Suppressor macrophage treated with lipopolysaccharide for 1 hour (primary cell): ENCODE measurements at places on chromosomes 4 and X.

- no peak for DNase-seq
Observed at GRCh38 chr4:109589605-109590004, 29.6 kb downstream of the MCUB start.

DNA sequence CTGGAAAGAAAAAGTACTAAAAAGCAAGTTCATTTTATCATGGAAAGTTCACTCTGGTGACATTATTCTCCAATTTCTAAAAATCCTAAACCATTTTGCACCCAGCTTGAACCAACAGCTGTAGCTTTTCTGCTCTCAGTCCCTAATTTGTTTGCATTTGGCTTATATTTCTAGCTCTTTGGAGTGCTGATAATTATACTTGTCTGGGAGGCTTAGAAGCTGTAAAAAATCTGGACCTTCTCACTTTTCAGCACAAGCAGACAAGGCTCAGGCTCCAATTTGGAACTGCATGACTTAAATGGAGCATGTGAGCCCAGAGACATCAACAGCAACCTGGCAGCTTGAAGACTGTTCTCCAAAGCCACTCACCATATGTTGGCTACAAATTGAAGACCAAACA is 170.9 kb upstream of the PCDH18 start:
- no peak for DNase-seq

DNA sequence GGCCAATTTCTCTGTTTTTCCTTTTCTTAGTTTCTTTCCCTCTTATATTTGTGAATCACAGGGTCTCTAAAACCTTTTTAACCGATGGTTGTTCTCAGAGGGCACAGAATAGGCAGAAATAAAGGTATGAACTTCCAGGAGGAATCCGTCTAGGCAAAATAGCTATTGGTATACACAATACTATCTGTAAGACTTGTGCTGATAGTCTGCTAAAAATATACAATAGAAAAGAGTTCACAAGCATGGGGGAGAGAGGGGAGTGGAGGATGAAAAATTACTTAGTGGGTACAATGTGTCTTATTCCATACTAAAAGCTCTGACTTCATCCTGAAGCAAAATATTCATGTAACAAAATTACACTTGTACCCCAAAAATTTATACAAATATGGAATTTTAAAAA is 30.2 kb downstream of the ANTXR2 start:
- DNase-seq, result no peak

DNA sequence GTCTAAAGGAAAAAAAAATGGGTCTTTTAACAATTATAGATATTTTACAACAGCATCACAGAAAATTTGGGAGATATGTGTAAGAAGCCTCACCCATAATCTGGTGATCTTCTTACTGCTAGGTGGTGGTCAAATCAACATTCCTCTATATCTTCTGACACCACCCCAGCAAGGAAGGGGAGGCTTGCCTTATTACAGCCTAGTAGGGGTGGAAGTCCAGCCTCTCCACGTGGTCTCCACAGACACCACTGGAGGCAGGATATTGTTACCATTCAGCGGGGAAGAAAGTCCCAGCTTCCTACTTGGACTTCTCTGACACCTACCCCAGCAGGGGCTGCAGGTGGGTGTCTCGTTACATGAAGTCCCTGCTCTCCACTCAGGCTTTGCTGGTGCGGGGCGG is 28.7 kb downstream of the PRPS1 start:
- no peak for DNase-seq

DNA sequence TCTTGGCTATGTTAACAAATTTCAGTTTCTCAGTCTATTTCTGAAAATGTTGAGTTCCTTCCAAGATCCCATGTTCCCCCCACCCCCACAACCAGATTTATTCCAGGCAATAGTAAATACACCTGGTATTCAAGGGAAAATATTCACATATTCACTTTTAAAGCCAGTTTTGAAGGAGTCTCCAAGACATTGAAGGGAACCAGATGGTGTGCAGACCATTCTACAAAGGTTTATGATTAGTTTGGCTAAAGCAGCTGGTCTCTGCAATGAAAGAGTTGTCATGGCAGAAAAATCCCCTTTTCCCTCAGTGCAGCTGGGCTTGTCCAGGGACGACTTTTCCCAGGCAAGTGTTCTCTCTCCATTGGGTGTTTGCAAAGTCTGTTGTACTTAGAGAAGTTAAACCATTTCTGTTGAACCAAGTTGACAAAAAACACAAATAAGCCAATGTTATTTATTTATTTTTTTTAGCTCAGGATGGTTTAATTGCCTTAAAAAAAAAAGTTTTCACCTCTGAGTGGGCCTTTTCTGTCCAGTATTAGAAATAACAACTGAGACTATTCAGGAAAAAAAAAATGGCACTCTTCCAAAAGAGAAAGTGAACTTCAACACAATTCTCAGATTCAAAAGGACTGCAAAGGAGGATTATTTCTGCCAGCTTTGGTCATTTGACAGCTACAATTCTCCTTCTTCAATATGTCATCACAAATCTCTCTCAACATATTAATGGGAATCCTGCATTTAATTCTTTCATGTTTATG is 410.6 kb downstream of the IL1RAPL1 start:
- DNase-seq, result no peak

DNA sequence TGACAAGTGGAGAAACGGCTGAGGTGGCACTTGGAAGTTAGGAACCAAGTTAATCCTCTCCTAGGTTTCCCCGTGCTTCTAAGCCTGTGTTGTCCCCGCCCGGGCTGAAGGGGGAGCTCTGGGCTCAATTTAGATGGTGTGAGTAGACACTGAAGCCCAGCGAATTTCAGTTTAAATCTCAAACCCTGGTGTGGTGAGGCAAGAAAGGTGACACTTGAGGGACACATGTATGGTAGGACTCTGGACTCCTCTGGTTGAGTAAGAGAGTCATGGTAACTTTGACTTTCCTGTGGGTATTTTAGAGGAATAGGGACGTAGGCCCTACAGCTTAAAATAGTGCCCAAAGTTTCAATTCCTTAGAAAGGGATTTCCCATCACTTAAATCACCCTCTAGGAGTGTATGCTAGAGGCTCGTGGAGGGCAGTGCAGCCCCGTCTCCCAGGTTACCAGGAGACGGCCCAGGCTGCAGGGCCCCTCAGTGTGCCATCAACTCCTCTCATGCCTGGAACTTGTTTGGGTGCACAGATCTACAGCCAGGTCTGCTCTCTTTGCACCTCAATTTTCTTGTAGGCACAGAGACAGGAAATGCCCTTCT is 24.0 kb downstream of the HAND2 start:
- peak; percentile 71 for DNase-seq

GRCh38 chr4:83617371-83618035 is 81.6 kb downstream of the GPAT3 start:
- no peak for DNase-seq
